ENCODE measurements at places on chromosomes 5 and 9.
A peak's percentile ranks its signal among the peaks of the same experiment; 100 is the strongest.

DNA sequence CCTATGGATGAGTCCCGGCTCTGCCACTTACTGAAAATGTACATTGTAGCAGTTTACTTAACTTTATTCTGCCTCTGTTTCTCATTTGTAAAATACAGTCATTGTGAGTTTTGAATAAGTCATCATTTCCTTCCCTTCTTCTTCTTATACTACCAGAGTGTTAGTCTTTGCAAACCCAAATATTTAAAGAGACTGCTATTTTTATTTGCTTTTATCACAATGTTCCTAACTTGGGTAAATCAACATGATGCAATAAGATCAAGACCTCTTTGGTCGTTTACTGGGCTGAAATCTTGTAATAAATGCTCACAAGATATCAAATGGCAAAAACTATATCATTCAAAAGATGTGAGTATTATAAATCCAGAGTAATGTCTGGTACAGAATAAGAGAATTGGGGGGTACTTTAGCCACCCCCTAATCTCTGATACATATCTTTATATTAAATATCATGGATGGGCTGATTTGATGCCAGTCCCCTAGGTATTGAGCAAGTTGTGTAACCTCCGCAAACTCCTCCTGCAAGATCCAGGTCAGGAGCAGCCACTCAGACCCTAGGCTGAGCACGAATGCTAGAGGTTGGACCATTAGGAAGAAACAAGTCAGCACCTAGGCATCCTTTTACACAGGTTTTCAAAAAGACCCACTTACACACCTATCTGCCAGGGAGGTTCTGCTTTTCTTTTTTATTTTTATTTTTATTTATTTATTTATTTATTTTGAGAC lies 13.3 kb upstream of the GLDC start:
- no peak for DNase-seq

GRCh38 chr9:121658166-121658565 lies 6.7 kb downstream of the DAB2IP start:
- no peak for DNase-seq

GRCh38 chr9:98867429-98868168 lies 60.1 kb downstream of the GALNT12 start:
- DNase-seq, result no peak

DNA sequence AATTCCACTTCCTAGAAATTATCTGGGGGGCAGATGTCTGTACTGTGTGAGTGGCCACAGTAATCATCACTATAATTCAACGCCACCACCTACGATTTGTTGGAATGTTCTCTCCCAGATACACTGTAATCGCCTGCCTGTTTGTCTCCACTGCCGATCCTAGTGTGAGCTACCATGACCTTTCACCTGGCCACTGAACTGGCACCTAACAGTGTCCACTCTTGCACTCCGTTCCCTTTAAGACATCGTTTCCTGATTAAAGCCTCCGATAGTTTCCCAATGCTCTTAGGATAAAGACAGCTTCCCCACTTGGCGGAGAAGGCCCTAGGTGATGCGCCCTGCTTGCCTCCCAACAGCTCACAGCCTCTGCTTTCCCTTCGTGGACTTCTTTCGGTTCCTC lies 4.0 kb downstream of the PHYKPL start:
- DNase-seq, result no peak

GRCh38 chr5:6712142-6712576 lies 1.1 kb upstream of the TENT4A start:
- peak; percentile 68 for DNase-seq

GRCh38 chr5:63101870-63102269 lies 523.3 kb downstream of the LRRC70 start:
- DNase-seq, result no peak

DNA sequence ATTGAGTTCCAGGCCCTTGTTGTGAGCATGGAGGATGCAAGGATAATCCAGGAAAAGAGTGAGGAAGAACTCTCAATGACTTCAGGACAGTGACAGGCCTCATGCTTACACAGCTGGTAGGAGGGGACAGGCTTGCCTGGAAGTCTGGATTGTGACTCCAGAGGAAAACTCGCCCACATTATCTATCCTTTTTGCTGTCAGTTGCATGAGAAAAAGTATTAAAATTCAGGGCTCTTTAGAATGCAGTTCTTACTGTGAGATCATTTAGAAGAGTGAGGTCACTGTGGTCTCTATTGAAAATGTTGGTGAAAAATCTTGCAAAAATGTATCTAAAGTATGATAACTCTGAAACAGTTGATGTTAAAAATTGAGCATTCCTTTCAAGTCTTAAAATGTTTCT lies 30.5 kb downstream of the NTRK2 start:
- DNase-seq, result no peak

DNA sequence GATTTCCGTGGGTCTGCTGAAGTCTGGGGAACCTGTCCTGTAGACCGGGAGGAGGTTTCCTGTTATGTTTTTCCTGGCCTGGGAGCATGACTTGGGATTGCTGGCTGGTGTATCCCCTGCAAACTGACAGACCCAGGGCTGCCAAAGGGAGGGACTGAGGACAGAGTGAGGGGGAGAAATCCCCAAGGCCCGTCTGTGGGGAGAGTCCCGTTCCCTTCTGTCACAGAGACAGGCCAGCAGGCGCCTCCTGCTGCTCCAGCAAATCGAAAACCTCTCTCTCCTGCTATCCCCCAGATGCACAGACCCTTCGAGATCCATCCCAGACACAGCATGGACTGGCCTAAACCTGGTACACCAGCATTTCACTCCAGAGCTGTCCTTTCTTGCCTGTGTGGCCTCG lies 56.2 kb upstream of the ALDH1B1 start:
- no peak for DNase-seq

- DNase-seq, result no peak
Observed at GRCh38 chr5:114339108-114339507, 22.8 kb upstream of the KCNN2 start.

DNA sequence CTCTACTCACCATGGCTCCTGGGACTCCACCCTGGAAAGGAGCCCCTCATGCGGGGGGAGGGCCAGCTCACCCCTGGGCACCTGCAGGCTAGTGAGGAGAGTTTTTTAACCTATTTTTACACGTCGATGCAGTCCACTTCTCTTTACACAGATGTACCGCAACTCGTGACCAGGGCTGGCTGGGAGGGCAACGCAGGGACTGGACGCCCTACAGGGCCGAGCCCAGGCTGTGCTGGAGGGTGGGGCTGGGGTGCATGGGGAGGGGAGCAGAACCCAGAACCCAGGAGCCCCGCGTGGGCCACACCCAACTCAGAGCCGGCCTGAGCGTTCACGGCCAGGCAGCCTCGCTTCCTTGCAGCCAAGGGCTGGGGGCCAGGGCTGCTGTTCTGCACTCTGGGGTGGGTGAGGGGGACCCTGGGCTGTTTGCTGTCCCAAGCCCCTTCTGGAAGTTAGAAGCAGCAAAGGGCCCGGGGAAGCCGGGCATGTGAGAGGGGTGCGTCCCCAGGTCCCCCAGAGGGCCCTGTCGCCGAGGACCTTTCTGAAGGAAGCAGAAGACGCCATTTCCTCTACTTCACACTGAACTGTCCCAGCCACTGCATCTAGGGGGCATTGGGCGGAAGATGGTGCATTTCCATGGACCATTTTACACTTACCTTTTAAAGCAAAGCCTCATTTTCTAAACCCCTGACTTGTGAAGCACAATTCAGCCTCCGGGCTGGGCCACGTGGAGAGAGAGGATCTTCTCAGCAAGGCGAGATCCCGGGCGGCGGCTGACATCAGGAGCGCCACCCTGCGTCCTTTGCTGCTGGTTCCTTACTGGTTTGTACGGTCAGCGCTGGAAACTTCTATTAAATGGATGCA lies 90.5 kb downstream of the KCNT1 start:
- DNase-seq, result no peak

DNA sequence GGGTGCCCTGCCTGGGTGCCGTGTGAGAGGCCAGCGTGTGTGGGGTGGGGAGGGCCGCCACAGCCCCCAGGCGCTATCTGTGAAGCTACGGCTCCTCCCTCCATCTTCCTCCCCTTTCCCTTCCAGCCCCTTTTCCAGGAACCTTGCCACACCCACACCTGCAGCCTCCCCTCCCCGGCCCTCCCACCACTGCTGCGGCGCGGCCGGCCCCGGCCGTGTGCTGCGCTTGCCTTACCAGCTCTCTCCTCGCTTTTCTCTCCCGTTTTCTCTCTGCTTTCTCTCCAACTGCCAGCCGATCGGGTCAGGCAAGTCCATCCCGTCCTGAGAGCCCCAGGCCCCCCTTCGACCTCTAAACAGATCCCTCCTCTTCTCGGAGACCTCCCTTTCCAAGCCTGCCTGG lies 21.4 kb downstream of the GOLGA2 start:
- no peak for DNase-seq

DNA sequence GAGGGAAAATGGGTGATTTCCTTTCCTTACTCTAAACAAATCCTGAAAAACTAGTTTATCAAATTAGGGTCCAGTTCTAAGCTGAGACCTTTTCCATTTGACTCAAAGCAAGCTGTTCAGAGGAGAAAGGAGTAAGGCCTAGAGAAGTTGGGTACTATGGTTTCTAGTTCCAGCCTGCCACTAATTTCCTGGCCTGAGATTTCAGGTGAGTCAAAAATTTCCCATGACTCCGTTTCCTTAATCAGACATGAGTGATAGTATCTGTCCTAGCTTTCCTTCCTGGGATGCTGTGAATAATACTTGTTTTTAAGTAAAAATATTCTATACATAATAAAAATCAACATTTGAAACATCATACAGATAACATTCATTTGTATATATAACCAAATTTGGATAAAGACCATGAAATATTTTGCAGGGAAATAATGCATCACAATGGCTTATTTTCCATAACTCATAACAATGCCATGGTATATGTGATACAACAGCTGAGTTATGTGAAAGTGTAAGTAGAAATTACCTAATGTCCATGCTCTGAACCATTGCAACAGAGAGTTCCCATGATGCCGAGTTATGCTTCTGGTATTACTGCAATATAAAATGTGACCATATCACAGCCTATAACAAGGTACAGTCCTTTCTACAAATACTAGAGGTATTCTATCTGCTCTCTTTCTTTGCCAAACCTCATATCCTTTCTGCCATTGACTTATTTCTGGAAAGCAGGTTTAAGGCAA lies 142.7 kb downstream of the MLLT3 start:
- no peak for DNase-seq

GRCh38 chr9:2241461-2241835 lies 226.3 kb downstream of the SMARCA2 start:
- DNase-seq, result peak; percentile 71
